ENCODE measurements at places on chromosomes 7 and 10. TPM values are rescaled to one million over a fixed set of nuclear protein-coding genes. Genes with fewer than 3 reads are reported as not detected.
A peak's percentile ranks its signal among the peaks of the same experiment; 100 is the strongest.

GRCh38 chr7:104978460-104978859, 35.5 kb upstream of the KMT2E start:
- H3K36me3 ChIP-seq: no peaks in the 10 kb centered on the region
- H3K4me1 ChIP-seq: peaks cover 32% of the 10 kb centered on the region
- H3K4me3 ChIP-seq: no peak overlapping the region
- H3K27ac ChIP-seq: peak overlapping the region; percentile 55
- peak; percentile 44 for DNase-seq

- H3K27me3 ChIP-seq: no peaks in the 10 kb centered on the region
- H3K4me1 ChIP-seq: no peaks in the 10 kb centered on the region
- H3K27ac ChIP-seq: no peak overlapping the region
- H3K4me3 ChIP-seq: no peak overlapping the region
- no peaks in the 10 kb centered on the region for H3K36me3 ChIP-seq
These were observed 23.7 kb upstream of the LIMK1 start for GRCh38 chr7:74059681-74060588.

DNA sequence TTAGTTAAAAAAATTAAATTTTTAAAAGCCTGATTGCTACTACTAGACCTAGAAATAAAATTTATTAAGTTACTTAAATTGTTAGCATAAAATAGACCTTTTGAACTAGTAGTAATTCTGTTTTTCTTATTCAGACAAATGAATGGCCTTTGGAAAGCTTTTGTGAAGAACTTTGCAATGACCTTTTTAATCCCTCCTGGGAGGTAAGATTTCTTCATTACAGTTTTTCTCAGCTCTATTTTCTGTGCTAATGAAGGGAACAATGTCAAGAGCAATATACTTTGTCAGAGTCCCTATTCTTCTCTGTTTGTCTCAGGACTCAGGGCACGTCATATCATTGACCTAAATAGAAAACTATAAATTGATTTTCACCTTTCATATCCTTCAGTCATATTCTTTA, 33.5 kb downstream of the BTAF1 start:
- no peak overlapping the region for H3K27ac ChIP-seq
- peaks cover 78% of the 10 kb centered on the region for H3K36me3 ChIP-seq
- no peaks in the 10 kb centered on the region for H3K4me1 ChIP-seq
- H3K27me3 ChIP-seq: no peaks in the 10 kb centered on the region
- H3K4me3 ChIP-seq: no peak overlapping the region
- DNase-seq: no peak

DNA sequence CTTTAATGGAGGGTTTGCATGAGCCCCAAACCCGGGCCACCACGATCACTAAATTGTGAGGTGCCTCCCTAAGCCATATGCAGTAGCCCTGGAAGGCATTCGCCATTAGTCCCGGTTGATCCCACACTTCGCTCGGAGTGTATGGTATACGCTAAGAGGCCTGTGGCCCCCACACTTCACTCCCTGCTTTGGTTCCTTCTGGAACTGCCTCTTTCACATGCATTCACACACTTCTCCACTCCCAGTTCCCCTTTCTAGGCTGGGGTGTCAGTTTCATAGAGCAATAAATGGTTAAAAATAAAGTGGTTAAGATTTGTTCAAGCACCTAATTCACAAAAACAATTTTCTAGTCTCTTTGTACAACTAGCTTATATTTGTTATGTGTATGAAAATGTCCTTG, 212.1 kb upstream of the KCND2 start:
- H3K36me3 ChIP-seq: no peaks in the 10 kb centered on the region
- no peaks in the 10 kb centered on the region for H3K4me1 ChIP-seq
- H3K27ac ChIP-seq: no peak overlapping the region
- DNase-seq: no peak

DNA sequence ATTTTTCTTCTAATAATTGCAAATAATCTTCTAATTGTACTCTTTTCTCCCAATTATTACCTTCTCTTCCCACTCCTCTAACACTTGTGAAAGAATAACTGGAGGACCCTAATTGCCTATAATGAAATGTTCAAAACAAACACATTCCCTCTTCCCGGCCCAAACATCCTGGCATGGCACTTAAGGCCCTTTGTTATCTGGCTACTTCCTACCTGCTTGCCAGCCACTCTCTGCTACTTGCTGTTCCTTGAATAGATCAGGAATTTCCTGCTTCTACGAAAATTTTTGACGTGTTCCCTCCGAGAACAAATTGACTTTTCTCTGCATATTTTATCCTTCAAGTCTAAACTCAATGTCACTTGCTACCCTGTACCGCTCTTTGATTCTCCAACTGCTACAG, 56.1 kb upstream of the NOBOX start:
- no peak for DNase-seq
- no peaks in the 10 kb centered on the region for H3K4me1 ChIP-seq
- no peaks in the 10 kb centered on the region for H3K27me3 ChIP-seq
- H3K36me3 ChIP-seq: no peaks in the 10 kb centered on the region

DNA sequence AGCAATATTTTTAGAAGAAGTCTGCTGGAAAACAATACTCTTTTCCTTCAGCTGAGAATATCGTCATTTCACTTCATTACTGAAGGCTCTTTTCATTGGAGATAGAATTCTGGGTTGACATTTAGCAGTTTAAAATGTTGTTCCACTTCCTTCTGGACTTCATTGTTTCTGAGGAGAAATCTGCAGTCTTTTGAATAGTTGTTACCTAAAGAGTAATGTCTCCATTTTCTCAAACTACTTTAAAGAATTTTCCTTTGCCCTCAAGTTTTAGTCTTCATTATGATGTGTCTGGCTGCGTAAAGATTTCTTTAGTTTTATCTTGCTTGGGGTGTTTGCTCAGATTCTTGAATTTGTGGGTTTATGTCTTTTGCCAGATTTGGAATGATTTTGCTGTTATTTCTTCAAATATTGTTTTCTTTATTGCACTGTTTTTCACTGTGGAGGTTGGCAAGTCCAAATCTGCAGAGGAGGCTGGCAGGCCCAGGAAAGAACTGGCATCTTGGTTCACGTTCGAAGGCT, 136.3 kb downstream of the DNAJB6 start:
- no peak overlapping the region for H3K27ac ChIP-seq
- no peak overlapping the region for H3K4me3 ChIP-seq
- no peak for DNase-seq
- no peaks in the 10 kb centered on the region for H3K36me3 ChIP-seq

The ABCB8 gene
- total RNA-seq: 29.2 TPM

The CALML3 gene
- total RNA-seq: not detected

The HHEX gene
- 0.32 TPM for total RNA-seq

The TMEM168 gene
- total RNA-seq: 24.7 TPM

The BEND7 gene
- total RNA-seq: 10.7 TPM

The RARRES2 gene
- total RNA-seq: 4.2 TPM

All from cardiac muscle cell (in vitro differentiated cells and primary cell).